ENCODE measurements at places on chromosomes 2 and 18.

DNA sequence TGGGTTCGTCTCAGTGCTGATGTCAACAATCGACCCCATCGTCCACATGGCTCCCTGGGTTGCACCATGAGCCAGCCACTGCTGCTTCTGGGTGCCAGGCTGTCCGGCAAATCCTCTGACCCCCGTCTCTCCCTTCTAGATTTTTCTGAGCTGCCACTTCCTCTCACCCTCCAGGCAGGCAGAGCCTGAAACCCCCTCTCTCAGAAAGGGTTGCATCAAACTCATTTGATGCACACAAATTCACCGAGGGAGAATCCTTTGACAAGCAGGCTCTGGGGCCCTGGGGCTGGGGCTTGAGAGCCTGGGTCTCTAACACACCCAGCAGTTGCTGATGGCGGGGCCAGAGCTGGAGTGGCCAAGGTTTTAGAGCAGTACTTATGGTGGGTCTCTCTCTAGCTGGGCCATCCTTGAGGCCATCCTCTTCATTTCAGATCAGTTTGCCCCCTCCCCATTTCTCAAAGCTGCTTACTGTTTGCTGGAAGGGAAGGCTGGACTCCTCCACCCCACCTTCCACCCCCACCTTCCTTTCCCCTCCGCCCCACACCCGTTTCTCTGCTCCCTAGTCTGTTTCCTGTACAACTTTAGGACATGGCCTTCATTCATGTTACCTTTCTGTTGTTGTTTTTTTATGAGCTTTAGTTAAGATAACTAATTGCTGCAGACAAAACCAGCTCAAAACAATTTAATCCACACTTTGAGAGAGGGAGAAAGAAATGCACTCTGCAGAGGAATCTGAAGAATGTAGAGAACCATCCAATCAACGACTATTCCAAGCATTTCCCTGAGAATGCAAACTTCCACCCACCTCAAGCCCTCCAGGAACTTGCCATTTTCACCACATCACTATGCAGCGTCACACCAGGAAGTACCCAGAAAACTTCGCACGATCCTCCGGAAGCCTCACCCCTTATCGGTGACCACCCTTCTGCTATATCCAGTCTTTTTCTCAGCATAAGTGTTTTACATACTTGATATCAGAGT lies 69.5 kb downstream of the ARL4C start:
- no peak for DNase-seq

GRCh38 chr2:50402654-50402960 lies 629.3 kb downstream of the NRXN1 start:
- DNase-seq = no peak

- DNase-seq = no peak
Observed at GRCh38 chr2:204670124-204670523, 124.8 kb downstream of the PARD3B start.

- no peak for DNase-seq
Observed at GRCh38 chr2:148616662-148617061, 27.9 kb upstream of the EPC2 start.

DNA sequence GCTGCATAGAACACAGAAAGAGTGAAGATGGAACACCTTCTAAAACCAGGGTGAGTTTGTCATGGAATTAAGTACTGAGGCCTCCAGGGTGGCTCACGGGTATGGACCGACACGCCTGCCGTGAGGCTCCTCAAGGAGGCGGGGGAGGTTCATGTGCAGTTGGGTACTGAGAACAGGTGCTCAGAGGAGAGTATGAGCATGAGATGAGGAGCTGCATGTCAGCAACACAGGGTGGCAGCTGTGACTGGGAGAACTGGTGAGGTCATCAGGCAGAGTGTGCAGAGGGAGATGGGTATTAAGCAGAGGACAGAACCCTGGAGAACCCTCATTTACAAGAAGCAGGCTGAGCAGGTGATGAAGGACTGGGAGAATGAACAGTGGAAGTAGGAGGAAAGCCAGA lies 63.2 kb upstream of the KLHL29 start:
- no peak for DNase-seq

DNA sequence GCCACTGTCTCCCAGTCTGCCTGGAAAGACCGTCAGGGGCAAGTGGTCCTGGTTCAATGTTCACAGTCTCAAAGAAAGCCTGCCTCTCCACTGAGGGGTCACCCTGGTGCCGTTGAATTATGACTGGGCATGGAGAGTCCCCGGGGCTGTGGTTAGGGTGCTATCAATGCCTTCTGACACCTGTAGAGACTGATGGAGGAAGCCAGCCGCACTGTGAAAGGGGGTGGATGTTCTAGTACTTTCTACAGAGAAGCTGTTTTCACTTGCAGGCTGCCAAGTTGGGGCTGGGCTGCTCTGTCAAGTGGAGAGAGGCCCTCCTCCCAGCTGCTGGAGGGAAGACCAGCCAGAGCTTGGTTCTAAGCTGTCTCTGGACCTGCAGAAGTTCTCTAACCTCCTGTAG lies 80.5 kb downstream of the BCL2L11 start:
- no peak for DNase-seq

- peak; percentile 70 for DNase-seq
Observed at GRCh38 chr2:224570328-224570993, 14.7 kb downstream of the CUL3 start.

- DNase-seq = no peak
Observed at GRCh38 chr2:234952270-234953115, 676 bp downstream of the SH3BP4 start.

- no peak for DNase-seq
Observed at GRCh38 chr2:42809131-42809818, 16.9 kb upstream of the HAAO start.

- no peak for DNase-seq
Observed at GRCh38 chr2:98463081-98463481, 18.4 kb downstream of the INPP4A start.

GRCh38 chr2:140891614-140892212 lies 1239.1 kb downstream of the LRP1B start:
- no peak for DNase-seq

DNA sequence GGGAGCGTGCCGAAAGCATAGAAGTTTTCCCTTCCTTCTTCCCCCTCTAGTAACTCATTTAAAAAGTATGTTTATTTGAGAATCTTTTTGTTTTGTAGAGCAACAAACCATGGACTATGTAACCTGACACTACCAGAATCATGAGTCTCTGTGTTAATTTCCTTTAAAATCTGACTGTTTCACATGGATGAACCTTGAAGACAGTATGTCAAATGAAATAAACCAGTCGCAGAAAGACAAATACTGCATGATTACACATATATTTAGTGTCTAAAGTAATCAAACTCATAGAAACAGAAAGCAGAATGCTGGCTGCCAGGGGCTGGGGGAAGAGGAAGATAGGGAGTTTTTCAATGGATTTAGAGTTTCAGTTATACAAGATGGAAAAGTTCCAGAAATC lies 32.3 kb downstream of the PTPN2 start:
- no peak for DNase-seq

- no peak for DNase-seq
Observed at GRCh38 chr2:171564463-171564862, 42.2 kb downstream of the CYBRD1 start.

DNA sequence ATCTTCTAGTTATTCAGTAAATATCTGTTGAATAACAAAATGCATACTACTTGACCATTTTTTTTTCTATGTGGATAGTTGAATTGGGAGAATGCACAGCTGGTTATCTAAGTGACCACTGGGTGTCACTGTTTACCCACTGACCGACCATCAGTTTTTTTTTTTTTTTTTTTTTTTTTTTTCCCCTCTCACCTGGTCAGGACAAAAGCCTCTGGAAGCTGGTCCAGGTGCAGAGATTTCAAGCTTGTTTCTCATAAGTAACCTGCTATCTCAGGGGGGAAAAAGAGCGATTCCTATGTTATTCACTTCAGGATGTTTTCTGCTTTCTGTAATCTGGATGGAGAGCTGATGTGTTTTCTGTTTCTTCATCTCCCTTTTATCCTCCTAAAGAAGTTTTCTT lies 256.0 kb downstream of the DCDC2C start:
- DNase-seq = peak; percentile 10

GRCh38 chr18:40553029-40553428 lies 1402.0 kb upstream of the PIK3C3 start:
- DNase-seq = no peak

- no peak for DNase-seq
Observed at GRCh38 chr18:58348951-58349350, 279.9 kb downstream of the ALPK2 start.

- DNase-seq = no peak
Observed at GRCh38 chr2:41933046-41933420, 114.8 kb upstream of the PKDCC start.

GRCh38 chr2:18304849-18305248 lies 255.6 kb downstream of the RDH14 start:
- no peak for DNase-seq

DNA sequence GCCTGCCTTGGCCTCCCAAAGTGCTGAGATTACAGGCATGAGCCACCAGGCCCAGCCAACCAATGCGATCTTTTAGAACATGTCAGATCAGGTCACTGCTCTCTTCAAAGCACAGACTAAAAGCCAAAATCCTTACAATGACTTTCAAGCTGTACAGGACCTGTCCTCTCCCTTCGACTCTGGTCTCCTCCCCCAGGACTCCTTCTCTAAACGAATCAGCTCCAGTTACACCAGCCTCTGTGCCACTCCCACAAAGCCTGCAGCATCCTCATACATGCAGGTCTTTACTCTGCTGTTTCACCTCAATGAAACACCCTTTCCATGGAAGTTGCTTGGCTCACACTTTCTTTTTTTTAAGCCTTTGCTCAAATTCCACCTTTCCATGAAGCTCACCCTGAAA lies 436.0 kb downstream of the METTL4 start:
- DNase-seq = no peak

- no peak for DNase-seq
Observed at GRCh38 chr2:96412307-96413258, 77.0 kb downstream of the NCAPH start.

- peak; percentile 57 for DNase-seq
Observed at GRCh38 chr2:61179701-61180639, 18.0 kb downstream of the C2orf74 start.

DNA sequence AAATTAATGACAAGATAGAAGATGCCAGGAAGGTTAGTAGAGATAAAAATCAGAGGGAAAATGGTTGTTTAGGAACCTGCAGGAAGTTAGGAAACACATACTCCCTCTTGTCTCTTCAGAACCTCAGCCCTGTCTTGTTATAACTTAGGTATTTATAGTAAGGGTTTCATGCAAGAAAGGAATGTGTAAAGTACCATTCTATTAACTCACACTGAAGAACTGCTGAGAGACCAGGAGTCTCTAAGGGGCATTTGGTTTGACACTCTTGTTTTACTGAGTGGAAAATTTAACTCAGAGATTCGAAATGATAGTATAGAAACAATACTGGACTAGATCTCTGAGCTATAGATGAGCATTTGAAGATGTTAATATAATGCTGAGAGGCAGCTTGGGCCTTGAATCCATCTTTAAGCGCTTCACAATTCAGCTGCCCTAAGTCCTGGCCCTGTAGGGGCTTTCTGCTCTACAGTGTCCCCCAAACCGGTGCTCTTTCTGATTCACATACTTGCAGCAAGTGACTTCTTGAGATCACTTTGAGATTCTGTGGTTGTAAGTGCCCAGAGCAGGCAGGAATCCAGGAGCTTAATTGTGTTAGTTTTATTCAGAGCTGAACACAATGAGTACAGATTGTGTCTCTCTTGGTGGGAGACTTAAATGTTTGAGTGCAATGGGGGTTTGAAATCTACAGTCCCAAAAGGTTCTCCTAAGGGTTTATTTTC lies 235.0 kb upstream of the RGPD4 start:
- no peak for DNase-seq

DNA sequence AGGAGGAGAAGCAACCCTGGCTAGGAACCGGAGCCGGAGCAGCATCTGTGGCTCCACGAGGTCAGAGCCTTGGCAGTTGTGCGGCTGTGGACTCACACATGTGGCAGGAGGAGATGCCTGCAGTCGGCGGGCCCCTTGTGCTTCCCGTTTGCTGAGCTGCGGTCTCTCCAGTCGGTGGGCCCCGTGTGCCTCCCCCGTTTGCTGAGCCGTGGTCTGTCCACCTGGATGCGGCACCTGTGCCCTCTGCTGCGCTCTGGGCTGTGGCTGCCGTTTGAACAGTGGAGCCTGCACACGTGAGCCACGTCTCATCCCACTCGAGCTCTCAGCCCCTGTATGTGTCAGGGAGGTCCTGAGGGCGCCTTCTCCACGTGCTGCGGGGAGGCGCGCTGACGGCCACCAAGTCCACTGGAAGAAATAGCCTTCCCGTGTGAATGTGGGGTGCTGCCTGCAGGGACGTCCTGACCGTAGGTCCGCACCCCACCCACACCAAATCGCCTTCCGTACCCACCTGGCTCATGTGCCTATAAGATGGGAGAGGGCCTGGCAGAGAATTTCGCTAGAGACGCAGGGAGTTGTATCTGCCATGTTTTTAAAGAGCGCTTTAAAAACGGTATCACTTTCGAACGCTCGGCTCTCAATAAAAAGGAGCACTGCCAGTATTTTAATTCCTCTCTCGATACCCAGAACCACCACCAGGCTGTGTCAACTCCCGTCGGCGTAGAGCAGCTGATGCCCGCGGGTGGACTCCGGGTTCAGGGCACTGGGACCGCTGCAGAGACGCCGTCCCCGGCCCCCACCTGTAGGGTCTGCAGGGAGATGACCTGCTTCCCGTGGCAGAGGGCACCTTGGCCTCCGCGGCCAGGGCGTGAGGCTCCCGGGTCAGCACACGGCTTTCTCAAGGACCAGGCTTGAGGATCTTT lies 117.0 kb downstream of the NFATC1 start:
- no peak for DNase-seq

- DNase-seq = no peak
Observed at GRCh38 chr2:80008596-80008995, 296.0 kb downstream of the LRRTM1 start.

DNA sequence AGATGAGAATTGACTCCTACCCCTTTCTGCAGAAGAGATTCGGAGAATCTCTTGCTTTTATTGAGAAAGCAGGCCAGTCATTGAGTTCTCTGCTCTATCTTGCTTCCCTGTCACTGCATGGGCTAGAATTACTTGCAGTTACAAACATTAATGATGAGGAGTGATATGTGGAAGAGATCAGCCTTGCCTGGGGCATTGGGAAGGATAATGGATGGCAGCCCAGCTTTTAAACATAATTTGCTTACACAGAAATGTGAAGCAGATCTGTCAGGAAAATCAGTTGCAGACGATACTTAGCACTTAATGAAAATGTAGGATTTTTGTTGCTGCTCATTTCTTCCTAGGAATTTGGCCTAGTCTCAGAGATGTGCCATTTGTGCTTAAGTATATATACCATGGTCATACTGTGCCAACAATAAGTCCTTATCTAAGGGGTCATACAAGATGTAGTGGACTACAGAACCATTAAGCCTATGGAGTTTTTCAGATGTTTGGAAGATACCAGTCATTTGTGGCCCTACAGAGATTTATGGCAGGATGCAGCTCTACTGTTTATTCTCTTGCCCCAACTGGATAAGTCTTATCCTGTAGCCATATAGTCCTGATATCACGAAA lies 92.7 kb downstream of the XRCC5 start:
- no peak for DNase-seq

- no peak for DNase-seq
Observed at GRCh38 chr2:84247532-84247931, 211.5 kb downstream of the SUCLG1 start.

GRCh38 chr18:68965817-68966216 lies 167.9 kb downstream of the CCDC102B start:
- no peak for DNase-seq

DNA sequence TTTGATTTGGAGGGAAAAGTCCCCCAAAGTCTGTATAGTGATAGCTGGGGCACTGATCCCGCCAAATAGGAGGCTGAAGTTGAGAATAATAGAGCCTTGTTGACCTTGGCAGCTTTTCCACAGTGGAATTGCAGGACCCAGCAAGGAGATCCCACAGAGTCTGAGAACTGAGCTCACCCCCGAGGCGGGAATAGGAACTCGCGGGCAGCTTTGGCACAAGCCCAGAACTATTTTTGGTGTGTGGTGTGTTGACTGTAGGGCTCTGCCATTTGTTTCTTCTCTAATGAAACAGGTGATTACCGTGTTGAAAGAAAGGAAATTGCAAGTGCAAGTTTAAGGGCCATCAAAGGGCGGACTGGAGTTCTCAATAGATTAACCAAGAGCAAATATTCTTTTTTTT lies 34.0 kb downstream of the SH3RF3 start:
- DNase-seq = no peak
